ENCODE measurements at places on chromosomes 3 and 15.

DNA sequence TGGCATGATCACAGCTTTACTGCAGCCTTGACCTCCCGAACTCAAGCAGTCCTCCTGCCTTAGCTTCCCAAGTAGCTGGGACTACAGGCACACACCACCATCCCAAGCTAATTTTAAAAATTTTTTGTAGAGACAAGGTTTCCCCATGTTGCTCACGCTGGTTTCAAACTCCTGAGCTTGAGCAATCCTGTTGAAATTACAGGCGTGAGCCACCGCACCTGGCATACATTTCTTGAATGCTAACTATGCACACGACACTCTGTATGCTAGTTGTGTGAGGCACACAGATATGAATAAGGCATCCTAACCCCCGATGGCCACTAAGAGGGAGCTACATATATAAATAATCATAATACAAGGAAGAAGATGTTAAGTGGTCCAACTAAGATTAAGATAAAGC, 64.9 kb downstream of the CDC25A start:
- DNase-seq, result no peak

DNA sequence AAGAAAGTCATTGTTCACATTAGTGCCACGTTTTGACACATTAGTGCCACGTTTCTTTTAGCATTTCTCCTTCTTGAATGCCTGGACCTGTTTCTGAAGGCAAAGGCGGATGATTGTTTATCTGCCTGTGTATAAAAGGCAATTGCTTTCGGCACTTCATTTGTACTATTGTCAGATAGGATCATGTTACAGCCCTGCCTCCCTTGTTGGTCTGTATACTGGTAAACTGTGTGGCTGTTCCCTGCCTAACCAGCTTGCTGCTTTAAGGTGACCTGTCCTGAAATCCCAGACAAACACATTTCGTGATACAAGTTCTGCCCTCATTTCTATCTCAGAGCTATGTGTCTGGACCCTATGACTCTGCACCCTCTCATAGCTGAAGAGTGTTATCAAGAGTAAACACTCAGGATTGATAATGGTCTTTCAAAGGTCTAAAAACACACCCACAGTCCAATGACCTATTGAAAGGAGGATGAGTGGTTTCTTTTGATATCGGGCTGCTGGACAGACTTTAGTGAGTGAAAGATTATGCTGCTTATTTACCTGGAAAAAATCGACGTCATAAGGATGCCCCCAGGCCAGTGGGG, 276.3 kb upstream of the MCTP2 start:
- peak; percentile 20 for DNase-seq

GRCh38 chr3:172166890-172167289, 127.5 kb downstream of the FNDC3B start:
- DNase-seq, result no peak

DNA sequence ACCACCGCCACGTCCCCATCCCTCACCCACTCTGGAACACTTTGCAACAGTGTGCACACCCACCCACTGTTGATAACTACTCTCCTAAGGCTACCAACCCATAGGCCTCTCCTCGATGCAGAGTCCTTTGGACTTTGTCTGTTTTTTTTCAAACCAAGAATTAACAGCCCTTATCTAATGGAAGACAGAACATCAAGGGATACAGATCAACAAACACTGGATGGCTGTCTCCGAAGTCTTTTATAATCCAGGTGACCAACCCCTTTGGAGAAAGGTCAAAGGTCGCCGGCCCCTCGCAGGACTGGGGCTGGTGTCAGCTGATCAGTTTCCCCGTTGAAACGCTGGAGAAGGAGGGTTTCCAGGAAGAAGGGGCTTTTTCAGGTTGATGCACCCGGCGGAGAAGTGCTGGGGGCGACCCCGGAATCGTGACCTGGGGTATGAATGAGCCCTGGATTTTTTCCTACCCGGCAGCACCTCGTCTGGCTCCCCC, 532 bp downstream of the B4GALT4 start:
- peak; percentile 30 for DNase-seq

DNA sequence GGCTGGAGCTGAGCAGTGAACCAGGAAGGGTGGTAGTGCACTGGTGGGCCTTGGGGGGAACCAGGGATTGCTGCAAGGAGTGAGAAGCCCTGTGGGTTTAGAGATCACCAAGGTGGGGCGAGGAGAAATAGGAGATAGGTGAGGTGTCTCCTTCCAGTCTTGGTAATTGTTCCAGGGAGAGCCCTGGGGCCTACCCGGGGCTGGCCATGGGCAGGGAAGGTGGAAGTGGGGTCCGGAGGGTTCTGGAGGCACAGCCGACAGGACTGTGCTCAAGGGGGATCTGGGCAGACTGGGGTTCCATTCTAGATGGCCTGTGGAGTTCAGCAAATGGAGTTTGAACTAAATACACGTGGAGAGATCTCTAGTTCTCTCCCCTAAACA, 4.5 kb downstream of the CHST13 start:
- no peak for DNase-seq

- DNase-seq, result no peak
Observed at GRCh38 chr15:56653787-56654186, 79.5 kb downstream of the ZNF280D start.

DNA sequence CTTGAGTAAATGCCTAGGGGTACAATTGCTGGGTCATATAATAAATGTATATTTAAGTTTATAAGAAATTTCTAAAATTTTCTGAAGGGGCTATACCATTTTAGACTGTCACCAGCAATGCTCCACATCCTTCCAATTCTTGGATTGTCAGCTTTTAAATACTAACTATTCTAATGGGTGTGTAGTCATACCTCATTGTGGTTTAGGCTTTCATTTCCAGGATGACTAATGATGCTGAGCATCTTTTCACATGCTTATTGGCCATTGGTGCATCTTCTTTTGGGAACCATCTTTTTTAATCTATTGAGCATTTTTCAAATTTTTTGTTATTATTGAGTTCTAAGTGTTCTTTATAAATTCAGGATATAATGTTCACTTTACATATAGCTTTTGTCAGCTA, 52.5 kb upstream of the CORO2B start:
- peak; percentile 28 for DNase-seq

- DNase-seq, result peak; percentile 60
Observed at GRCh38 chr3:155744010-155744625, 753 bp downstream of the PLCH1 start.

- DNase-seq, result no peak
Observed at GRCh38 chr15:84781495-84781894, 33.1 kb downstream of the ZNF592 start.

- no peak for DNase-seq
Observed at GRCh38 chr3:16400106-16400931, 113.2 kb downstream of the RFTN1 start.

DNA sequence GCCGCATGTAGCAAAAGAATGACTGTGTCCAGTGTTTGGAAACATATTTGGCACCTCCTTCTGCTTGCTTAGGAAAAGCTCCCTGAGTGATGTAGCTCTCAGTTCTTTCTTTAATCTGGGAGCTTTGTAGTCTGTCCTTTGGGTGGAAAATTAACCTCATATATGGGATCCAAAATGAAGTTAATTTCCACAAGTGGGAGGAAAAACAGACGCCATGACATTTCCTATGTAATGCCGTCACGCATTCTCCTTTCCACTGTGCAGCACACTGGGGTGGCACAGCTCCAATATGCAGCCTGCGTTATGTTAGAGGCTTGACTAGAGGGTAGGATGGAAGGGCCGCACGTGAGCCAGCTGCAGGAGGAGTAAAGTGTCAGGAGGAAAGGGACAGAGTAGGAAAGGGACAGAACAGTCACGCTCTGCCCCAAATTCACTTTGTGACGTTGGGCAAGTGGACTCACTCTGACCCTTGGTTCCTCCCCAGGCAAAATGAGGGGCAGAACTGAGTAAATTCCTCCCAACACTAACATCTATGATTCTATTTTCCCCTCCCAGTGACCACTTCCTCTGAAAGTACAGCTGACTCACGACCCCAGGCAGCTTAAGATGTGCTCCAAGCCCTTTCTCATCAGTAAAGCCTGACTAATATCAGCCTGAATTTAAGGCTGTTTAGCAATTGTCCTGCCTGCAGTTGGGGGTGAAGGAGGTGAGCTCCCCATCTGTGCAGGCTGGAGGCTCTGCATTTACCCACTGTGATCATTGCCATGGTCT, 176.5 kb upstream of the PFN2 start:
- DNase-seq, result no peak

- peak; percentile 58 for DNase-seq
Observed at GRCh38 chr3:150319900-150320299, 88.2 kb upstream of the TSC22D2 start.

GRCh38 chr15:57427367-57427821, 51.1 kb downstream of the CGNL1 start:
- no peak for DNase-seq

GRCh38 chr15:66131200-66131599, 122.3 kb downstream of the MEGF11 start:
- no peak for DNase-seq

DNA sequence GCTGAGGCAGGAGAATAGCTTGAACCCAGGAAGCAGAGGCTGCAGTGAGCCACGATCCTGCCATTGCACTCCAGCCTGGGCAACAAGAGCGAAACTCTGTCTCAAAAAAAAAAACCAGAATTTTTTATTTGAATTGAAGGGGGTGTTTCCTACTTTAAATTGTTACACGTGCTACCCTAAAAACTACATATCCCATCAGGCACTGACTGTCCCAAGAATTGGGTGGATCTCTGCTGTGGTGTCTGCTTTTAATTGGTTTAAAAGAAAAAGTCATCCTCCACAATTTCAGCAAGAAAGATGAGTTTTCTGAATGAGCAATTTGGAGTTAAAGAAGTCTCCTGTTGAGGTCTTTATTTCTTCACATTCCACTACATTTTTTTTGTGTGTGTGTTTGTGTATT, 2.1 kb downstream of the PDIA3 start:
- no peak for DNase-seq

DNA sequence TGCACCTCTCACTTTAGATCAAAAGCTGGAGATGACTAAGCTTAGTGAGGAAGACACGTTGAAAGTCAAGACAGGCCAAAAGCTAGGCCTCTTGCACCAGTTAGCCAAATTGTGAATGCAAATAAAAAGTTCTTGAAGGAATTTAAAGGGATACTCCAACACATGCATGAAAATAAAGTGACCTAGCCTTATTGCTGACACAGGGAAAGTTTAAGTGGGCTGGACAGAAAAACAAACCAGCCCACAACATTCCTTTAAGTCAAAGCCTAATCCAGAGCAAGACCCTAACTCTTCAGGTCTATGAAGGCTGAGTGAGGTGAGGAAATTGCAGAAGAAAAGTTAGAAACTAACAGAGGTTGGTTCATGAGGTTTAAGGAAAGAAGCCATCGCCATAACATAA, 100.6 kb upstream of the PSMD6 start:
- no peak for DNase-seq

- DNase-seq, result no peak
Observed at GRCh38 chr3:27503526-27503925, 19.3 kb upstream of the SLC4A7 start.

DNA sequence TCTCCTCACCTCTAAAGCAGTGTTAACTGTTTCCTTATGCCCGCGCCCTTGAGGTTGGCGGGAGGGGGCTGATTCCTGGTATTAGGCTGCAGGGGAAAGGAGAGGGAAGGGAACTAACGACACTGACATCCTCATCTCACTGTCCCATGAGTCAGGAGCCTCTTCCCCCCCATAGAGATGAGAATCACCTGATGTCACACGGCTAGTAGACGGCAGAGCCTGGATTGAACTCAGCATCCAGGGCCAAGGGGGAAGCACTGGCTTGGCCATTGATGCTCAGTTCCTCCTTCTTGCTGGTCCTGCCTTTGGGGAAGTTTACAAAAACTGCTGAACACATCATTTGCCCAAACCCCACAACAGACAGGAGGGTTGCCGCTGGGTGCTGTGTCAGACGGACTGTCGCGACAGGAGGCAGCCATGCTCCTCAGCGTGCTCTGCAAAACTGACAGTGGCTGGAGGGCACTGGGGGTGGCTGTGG, 38.5 kb downstream of the IDH2 start:
- no peak for DNase-seq

DNA sequence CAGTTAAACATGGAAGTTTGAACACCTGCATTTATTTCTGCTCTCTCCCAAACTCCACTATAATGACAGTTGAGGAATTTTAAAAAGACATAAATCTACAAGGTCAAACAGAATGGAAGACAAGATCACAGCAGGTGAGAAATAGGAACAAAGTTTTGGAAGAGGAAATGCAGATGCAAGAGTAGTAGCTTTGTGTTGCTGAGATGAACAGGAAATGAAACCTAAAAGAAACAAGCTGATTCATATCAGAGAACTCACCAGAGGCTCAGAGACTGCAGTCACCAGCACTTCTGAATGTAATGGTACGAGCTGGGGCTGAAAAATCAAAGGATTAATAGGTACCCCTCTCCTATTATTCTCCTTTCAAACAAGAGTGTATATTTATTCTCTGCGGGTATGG, 459.9 kb downstream of the RAP2B start:
- no peak for DNase-seq

- DNase-seq, result no peak
Observed at GRCh38 chr3:108518895-108519294, 8.5 kb upstream of the MYH15 start.

DNA sequence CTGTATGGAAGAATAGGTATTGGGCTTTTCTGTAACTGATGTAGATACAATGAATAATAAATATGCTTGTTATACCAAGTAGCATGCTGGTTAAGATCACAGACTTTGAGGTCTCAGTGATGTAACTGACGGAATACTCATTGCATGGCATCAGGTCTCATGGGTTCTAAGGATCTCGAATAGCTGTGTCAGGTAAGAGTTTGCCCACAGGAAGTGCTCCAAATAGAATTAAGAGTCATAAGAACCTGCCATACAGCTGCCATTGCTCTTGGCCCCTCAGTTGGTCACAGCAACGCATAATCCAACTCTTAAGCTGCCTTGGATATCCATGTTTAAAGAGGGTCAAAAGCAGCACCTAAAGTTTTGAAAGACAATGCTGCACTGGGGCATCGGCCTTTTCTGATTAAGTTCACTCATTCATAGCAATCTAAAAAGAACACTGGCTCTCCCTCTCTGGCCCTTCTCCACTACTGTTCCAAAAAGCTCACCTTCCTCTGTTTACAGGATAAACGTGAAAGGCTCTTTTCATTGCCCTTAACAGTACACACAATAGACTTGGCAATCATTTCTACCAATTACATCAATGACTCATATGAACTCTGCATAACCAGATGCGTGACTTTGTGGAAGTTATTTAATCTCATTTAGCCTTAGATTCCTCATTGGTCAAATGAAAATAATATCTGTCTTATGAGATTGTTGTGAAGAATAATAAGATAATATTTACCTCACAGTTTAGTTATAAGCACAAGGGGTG, 74.6 kb downstream of the ZBTB20 start:
- no peak for DNase-seq

GRCh38 chr15:70519004-70519365, 244.4 kb downstream of the UACA start:
- no peak for DNase-seq

GRCh38 chr3:186477876-186478275, 66.3 kb downstream of the CRYGS start:
- no peak for DNase-seq

- DNase-seq, result peak; percentile 64
Observed at GRCh38 chr3:23115171-23115877, 87.8 kb upstream of the UBE2E2 start.

GRCh38 chr15:69804786-69805185, 292.9 kb downstream of the TLE3 start:
- no peak for DNase-seq

Data from SW480 (cell line).